Naive thymus-derived CD8-positive, alpha-beta T cell (primary cell): ENCODE measurements at places on chromosomes 3 and 15.

DNA sequence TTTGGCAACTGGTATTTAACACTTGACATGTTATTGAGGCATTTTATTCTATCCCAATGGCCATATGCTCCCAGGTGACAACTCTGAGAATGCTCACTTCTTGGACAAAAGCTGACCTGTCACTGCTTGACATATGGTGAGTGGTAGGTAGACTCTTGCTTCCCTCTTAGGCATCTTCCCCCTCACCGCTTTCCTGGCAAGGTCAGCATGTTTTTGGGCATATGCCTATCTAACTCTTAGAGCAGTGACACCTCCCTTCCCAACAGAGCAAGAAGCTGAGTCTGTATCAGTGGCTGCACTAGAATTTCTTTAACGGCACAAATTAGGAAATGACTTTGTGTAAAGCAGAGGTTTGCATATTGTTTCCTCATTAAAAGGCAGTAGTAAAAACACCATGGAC, 300.7 kb downstream of the OXSM start:
- no peak for DNase-seq

- DNase-seq, result no peak
These were observed 16.5 kb upstream of the HEG1 start for GRCh38 chr3:125072301-125072700.

DNA sequence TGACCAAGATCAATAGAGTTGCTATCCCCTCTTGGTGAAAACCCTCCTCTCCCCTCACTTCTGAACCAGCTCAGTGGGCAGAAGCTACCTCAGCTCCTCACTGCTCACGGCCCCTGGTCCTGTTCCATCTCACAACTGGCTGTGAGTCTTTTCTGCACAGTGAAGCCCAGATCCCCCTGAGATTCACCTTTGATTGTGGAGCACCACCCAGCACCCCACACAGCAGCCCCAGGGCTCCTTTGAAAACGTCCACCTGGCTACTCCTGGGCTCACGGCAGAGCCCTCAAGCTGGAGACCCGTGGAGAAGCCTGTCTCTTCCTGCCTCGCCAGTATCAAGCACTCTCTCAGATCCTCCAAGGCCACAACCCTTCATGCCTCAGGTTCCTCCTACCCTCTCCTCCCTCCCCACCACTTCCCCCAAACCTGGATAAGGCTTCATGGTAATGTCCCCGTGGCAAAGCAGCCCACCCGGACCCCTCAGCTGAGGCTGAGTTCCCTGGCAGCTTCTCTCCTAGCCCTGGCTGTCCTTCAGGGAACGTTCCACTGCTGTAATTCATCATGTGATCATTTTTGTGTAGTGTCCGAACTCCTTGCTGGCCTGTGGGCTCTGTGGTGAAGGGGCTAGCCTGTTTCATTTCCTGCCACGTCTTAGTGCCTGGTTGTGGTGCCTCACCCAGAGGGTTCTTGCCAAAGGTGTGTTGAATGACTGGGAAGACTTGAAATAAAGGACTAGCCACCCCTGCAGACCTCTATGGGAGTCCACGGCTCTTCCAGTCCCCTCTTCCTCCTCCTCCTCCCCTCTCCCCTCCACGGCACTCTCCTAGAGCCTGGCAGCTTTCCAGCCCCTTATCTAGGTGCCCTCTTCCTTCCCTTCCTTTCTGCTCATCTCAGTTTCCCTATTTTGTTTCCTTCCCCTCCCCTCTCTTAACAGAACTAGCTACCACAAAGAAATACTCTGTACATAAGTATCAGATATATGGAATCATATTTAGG, 44.5 kb downstream of the KY start:
- no peak for DNase-seq

DNA sequence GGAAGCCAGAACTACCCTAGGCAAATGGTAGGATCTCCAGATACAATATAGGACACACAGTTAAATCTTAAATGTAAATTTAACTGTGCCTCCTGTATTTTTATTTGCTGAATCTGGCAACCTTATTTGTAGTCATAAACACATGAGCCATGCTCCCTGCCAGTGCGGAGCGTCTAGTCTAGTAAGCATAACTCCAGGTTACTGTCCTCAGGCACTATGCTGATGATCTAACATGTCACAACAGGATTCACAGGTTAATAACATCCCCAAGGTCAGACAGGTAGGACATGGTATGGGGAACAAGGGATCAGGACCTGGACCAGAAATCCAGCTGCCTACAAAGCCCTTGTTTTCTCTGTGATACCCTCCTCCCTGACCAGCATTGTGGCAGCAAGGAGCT, 305.1 kb downstream of the CACNA2D3 start:
- no peak for DNase-seq

DNA sequence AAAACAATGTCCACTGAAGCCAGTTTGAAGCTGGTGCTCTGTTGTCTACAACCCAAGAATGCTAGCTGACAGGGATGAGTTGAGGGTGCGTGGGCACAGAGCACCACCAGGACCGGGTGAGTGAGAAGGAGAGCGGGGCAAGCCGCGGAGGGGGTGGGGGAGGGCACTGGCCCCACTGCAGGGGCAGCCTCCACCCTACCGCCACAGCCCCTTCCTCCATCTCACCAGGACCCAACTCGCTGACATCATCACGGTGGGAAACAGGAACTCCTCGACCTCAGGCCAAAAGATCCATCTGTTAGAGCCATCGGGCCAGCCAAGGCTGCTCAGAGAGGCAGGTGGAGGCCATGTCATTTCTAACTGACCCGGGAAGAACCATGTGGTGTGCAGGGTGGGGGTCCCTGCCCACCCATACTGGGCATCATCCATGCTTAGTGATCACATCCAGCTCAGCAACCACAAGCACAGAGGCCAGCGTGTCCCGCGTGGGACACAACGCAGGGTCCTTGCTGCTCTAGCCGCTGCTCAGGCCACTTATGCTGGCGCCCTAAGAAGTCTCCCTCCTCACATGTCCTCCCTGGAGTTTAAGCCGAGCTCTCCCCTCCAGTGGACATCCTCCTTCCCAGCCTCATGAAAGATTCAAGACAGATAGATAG, 57.6 kb upstream of the GATA2 start:
- DNase-seq, result no peak

DNA sequence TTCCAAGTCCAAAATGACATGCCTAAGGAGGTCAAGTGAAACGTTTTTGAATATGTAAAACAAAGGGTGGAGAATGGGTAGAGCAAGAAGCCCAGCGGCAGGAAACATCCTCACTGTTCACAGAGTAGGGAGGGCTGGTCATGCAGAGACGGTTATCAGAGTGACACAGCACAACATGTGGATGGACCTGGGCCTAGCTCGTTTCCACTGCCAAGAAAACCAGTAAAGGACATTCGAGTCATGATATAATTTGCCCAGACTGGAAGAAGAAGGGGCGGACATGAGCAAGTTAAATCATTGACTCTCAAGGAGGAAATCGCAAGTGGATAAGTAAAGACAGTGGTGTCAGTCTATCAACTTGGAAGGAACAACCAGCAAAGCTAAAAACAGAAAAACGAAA, 89.3 kb downstream of the LRIG1 start:
- DNase-seq, result no peak

DNA sequence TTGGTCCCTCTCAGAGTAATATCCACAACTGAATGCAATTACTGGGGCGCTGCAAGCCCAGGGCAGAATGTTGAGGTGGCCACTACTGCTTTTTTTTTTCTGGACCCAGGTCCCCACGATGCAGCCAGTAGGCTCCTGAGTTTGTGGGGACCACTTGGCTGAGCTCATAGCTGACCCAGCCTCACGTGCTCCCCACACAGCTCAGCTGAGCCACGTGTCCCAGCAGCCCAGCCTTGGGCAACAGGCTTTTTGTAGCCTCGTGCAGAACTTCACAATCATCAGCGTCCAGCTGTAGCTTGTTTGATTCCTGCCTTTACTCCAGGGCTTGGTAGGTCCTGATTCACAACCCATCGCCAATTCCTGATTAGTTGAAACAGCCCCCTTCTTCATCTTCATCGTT, 117.3 kb downstream of the ETFA start:
- no peak for DNase-seq

- DNase-seq, result no peak
These were observed 262.7 kb upstream of the GADL1 start for GRCh38 chr3:31157047-31157694.

GRCh38 chr3:38374221-38374620, 27.6 kb downstream of the XYLB start:
- no peak for DNase-seq

DNA sequence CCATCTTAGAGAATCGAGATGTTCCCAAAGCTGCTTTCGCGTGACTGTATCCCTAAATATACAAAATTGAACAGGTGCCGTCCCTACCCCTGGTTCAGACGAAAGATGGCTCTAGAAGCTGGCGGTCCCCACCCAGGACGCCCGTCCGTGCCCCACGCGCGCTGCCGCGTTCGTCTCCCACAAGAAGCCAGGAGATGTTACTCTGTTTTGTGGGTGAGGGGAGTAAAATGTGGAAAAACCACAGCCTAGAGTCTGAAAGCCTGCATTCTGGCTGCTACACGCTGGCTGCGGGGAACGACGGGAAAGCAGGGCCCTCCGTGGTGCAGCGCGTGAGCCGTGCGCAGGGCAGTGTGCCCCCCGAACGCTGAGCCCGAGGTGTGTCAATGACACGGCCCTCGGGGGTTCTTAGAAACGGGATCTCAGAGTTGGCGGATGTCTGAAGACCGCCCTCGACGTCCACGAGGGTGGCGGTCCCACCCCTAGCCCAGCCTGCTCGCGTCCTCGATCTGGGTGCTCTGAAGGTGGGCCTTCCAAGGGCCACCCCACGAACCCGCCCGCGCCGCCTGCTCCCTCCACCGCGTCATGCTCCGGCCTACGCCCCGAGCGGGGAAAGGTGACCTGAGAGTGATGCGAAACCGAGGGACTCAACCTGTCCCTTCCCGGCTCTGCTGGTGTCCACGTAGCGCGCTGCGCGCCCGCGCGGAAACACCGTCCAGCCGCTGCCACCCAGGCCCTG, 95.6 kb downstream of the OCA2 start:
- no peak for DNase-seq

- DNase-seq, result no peak
These were observed 18.2 kb downstream of the PEX5L start for GRCh38 chr3:180018543-180018942.

- no peak for DNase-seq
These were observed 788.2 kb upstream of the ALCAM start for GRCh38 chr3:104578558-104578957.

DNA sequence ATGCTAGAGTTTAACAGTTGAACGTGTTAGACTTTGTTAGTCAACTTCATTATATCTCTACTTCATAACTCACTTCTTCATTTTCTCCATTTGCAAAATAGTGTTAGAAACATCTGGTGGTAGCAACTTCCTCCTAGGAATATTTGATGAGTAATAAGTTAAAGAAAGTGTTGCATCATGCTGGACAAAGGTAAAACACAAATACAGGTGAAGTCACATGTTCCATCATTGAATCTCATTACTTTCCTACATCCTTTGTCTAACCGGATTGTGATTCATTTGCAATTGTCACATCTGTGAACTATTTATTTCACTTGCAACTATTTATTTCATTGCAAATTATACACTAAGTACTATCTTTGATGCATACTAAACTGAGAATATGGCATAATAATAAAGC, 186.5 kb downstream of the TUSC7 start:
- no peak for DNase-seq

GRCh38 chr15:42206406-42206805, 1.7 kb downstream of the VPS39 start:
- DNase-seq, result no peak

DNA sequence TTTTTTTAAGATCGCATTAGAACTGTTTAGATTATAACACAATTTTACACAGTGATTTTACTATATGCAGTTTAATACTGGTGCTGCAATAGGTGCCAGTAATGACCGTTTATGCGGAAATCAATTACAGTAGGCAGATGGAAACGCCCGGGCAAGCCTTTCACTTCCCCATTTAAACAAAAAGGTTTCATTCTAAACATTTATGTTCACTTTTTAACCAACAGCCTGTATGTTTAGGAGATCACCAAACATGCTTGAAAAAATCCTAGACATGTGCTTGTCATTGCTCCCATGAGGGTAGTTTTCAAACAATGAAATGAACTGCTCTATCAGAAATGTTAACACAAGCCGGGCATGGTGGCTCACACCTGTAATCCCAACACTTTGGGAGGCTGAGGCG, 2.7 kb downstream of the BNIP2 start:
- DNase-seq, result no peak

DNA sequence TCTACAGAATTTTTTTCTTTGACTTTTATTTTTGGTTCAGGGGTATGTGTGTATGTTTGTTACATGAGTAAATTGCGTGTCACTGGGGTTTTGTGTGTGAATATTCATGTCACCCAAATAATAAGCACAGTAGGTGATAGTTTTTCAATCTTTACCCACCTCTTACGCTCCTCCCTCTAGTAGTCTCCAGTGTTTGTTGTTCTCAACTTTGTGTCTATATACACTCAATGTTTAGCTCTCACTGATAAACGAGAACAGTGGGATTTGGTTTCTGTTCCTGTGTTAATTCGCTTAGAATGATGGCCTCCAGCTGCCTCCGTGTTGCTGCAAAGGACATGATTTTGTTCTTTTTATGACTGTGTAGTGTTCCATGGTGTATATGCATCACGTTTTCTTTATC, 54.4 kb downstream of the MEF2A start:
- DNase-seq, result no peak

GRCh38 chr3:108293858-108294257, 2.5 kb upstream of the HHLA2 start:
- DNase-seq, result no peak

DNA sequence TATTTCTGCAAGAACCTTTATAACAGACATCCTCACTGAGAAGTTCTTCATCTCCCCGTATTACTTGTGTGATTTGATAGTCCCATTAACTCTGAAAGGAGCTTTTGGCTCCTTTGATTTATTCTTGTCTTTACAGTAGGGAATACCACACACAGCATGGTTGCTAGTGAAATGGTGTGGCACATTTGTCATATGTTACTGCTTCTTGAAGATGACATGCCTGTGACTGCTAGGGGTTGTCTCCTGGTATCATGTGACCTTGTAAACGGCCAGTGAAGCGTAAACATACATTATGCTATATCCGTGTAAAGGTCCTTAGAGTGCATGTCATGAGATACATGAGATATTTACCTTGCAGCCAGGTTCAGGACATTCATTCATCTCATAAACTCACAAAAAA, 197.9 kb downstream of the RYR3 start:
- DNase-seq, result no peak

GRCh38 chr3:49255718-49256511, 21.1 kb downstream of the C3orf62 start:
- no peak for DNase-seq

DNA sequence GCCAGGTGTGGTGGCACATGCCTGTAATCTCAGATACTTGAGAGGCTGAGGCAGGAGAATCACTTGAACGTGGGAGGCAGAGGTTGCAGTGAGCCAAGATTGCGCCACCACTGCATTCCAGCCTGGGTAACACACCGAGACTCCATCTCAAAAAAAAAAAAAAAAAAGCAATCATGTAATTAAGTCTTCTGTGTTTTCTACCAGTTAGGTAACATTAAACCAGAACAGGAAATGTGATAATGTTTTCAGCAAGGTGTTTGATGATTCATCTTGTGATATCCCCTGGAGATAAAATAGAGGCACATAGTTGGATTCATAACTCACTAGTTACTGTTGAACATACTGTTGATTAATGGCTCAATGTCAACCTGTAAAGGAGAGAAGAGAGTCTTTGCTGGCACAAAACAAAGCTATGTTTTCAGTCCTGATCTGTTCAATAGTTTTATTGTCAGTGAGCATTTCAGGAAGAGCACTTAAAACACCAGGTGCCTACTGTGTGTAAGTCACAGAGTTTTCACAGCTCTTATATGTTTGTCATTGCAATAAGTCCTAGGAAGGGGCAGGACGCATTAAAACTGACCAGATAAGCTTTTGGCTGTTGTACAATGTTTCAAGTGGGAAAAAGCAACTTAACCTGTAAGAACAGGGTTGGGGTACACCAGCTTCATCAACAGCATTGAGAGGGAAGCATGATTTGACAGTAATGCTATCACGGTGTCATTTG, 19.5 kb downstream of the DNAJB11 start:
- DNase-seq, result no peak
